ENCODE measurements at places on chromosomes 6 and 20.

- H3K27me3 ChIP-seq: peaks cover 58% of the 10 kb centered on the region
- H3K36me3 ChIP-seq: no peaks in the 10 kb centered on the region
- H3K4me3 ChIP-seq: no peak overlapping the region
Measured at GRCh38 chr20:46000262-46000996, 8.3 kb upstream of the MMP9 start.

DNA sequence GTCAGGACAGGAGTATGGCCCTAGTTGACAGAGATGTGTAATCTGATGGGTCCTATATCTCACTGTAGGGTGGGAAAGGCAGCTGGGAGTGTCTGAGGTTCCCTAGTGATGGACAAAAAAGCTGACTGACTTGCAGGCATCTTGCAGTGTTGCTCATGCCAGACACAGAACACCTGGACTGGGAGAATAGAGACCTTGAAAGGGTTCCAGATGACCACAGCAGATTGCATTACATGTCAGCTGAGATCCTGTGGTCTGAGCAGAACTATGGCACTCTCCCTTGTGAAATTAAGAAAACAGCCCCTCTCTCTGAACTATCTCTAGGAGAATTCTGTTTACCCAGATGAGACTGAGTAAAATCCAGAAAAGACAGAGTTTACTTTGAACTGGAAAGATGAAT is 212.6 kb upstream of the MAN1A1 start:
- no peaks in the 10 kb centered on the region for H3K4me1 ChIP-seq
- H3K27me3 ChIP-seq: no peaks in the 10 kb centered on the region
- H3K4me3 ChIP-seq: no peak overlapping the region
- H3K27ac ChIP-seq: no peak overlapping the region

GRCh38 chr6:10429638-10430427 is 15.0 kb upstream of the TFAP2A start:
- peaks cover 12% of the 10 kb centered on the region for H3K4me1 ChIP-seq
- no peaks in the 10 kb centered on the region for H3K36me3 ChIP-seq
- peaks cover 68% of the 10 kb centered on the region for H3K27me3 ChIP-seq
- H3K27ac ChIP-seq: no peak overlapping the region
- DNase-seq: no peak

DNA sequence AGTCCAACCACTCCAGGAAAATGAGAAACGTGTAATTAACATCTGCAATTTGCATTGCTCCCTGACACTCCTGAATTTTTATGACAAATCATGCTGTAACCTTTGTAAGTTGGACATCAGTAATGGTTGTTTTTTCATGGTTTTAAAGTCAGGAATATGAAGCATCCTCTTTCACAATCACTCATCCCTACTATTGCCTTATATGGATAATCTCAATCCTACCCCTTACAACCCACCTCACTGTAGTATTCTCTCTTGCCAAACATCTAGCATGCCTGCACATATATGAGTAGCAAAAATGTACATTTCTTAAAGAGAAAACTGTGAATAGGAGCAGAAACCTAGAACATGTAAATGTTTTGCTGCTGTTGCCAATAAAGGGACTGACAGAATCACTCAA is 729.5 kb downstream of the KIF16B start:
- no peak overlapping the region for H3K4me3 ChIP-seq
- no peaks in the 10 kb centered on the region for H3K36me3 ChIP-seq
- no peak for DNase-seq
- H3K4me1 ChIP-seq: no peaks in the 10 kb centered on the region
- H3K27ac ChIP-seq: no peak overlapping the region

- H3K27ac ChIP-seq: no peak overlapping the region
- H3K4me1 ChIP-seq: no peaks in the 10 kb centered on the region
- DNase-seq: no peak
- no peaks in the 10 kb centered on the region for H3K36me3 ChIP-seq
Measured at GRCh38 chr6:49730251-49730650, 13.9 kb downstream of the CRISP3 start.

DNA sequence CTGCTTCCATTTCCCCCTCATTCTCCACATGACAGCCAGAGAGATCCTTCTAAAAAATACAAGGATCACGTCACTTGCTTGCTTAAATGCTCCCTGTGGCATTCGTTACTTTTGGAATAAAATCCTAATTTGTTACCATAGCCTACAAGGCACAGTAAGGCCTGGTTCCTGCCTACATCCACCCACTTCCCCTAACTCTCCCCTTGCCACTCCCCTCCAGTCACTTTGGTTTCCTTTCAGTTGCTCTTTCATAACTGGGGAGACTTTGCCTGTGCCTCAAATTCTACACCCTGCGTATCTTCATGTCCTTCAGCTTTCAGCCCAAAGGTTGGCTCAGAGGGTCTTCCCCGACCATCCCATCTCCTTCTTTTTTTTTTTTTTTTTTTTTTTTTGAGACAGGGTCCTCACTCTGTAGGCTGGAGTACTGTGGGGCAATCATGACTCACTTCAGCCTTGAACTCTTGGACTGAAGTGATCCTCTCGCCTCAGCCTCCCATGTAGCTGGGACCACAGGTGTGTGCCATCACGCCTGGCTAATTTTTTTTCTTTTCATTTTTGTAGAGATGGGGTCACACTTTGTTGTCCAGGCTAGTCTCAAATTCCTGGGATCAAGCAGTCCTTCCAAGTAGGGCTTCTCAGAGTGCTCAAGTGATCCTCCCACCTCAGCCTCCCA is 12.5 kb downstream of the ID1 start:
- no peaks in the 10 kb centered on the region for H3K27me3 ChIP-seq
- no peak overlapping the region for H3K4me3 ChIP-seq
- no peaks in the 10 kb centered on the region for H3K36me3 ChIP-seq
- DNase-seq: no peak

- H3K36me3 ChIP-seq: no peaks in the 10 kb centered on the region
- H3K27me3 ChIP-seq: no peaks in the 10 kb centered on the region
- DNase-seq: no peak
- H3K4me3 ChIP-seq: no peak overlapping the region
- H3K27ac ChIP-seq: no peak overlapping the region
Measured at GRCh38 chr6:149861603-149862423, 2.3 kb downstream of the LRP11 start.

DNA sequence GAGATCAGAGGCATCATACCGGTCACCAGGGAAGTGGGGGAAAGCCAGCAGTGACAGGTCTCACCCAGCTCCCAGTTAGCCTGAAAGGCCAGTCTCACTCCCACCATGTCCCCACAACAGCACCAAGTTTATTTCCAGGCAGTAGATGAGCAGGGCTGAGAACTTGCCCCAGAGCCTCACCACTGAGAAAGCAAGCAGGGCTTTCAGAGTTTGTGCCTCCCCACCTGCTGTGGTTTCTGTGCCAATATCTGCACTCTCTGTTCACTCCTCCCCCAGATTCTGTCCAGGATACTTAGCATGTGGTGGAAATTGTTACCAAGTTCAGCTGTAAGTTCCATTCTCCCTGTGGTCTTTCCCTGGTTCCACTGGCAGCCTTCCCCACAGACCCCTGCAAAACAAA is 255.0 kb upstream of the HTR1E start:
- H3K27ac ChIP-seq: no peak overlapping the region
- no peak for DNase-seq
- no peaks in the 10 kb centered on the region for H3K36me3 ChIP-seq
- H3K27me3 ChIP-seq: no peaks in the 10 kb centered on the region
- no peak overlapping the region for H3K4me3 ChIP-seq

GRCh38 chr6:21265730-21266044 is 327.9 kb upstream of the SOX4 start:
- no peak overlapping the region for H3K27ac ChIP-seq
- no peaks in the 10 kb centered on the region for H3K4me1 ChIP-seq
- no peaks in the 10 kb centered on the region for H3K27me3 ChIP-seq

GRCh38 chr6:50815436-50816114 is 3.1 kb upstream of the TFAP2B start:
- no peak overlapping the region for H3K27ac ChIP-seq
- DNase-seq: no peak
- H3K36me3 ChIP-seq: no peaks in the 10 kb centered on the region
- H3K4me1 ChIP-seq: peaks cover 8% of the 10 kb centered on the region

DNA sequence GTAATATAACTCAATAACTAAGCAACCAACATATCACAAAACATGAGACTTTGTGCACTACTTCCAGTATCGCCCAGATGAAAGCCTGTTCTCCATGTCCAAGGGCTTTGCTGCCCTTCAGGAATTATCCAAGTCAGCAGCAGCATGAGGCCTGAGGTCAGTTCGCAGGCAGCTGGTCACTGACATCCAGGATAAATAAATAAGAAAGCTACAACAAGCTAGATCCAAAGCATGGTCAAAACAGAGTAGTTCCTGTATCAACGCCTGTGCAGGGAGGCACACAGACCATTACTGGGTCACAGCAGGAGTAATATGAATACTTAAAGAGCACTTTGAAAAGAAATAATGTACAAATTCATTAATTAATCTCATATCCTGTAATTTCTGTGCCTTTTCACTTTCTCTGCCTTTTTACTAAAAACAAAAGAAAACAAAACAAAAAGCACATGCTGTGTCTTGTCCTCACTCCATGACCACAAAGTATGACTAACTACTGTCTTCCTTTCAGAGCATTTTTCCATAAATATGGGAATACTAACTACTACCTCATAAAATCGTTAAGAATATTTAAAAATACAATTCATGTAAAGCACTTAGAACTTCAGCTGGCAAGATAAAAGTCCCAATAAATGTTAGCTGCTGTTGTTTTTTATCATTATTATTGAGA is 374.9 kb upstream of the IRAK1BP1 start:
- no peaks in the 10 kb centered on the region for H3K4me1 ChIP-seq
- H3K36me3 ChIP-seq: no peaks in the 10 kb centered on the region
- DNase-seq: no peak
- H3K4me3 ChIP-seq: no peak overlapping the region
- H3K27me3 ChIP-seq: no peaks in the 10 kb centered on the region

DNA sequence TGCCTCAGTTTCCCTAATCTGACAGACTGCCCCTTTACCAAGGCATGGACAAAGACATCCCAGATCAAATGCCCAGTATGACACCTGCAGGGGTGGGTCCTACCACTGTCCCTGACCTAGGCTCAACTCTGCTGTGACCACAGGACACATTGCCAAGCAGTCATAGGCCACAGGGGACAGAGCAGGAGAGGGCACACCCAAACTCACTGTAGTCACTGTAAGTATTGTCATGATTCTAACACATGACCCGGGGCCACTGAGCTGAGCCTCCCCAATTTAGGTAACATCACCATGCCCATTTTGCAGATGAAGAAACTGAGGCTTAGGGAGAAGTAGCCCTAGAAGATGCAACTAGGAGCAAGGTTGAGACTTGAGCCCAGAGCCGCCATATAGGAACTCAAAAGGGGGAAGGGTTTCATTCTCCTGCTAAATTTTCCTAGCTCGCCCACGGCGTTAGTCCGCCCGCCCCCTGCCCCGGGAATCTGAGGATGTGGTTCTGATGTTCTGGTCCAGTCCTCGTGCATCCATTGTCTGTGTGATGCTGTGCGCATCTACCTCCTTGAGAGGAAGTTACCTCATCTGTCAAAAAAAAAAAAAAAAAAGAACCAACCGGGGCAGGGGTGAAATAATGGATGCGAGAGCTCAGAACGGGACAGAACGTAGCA is 44.8 kb downstream of the PMEPA1 start:
- H3K4me1 ChIP-seq: peaks cover 17% of the 10 kb centered on the region
- H3K27ac ChIP-seq: no peak overlapping the region
- no peak for DNase-seq
- H3K4me3 ChIP-seq: no peak overlapping the region
- H3K27me3 ChIP-seq: no peaks in the 10 kb centered on the region

GRCh38 chr6:131101911-131102680 is 33.2 kb upstream of the AKAP7 start:
- H3K27ac ChIP-seq: no peak overlapping the region
- no peak overlapping the region for H3K4me3 ChIP-seq
- H3K27me3 ChIP-seq: no peaks in the 10 kb centered on the region
- no peaks in the 10 kb centered on the region for H3K4me1 ChIP-seq
- no peaks in the 10 kb centered on the region for H3K36me3 ChIP-seq

DNA sequence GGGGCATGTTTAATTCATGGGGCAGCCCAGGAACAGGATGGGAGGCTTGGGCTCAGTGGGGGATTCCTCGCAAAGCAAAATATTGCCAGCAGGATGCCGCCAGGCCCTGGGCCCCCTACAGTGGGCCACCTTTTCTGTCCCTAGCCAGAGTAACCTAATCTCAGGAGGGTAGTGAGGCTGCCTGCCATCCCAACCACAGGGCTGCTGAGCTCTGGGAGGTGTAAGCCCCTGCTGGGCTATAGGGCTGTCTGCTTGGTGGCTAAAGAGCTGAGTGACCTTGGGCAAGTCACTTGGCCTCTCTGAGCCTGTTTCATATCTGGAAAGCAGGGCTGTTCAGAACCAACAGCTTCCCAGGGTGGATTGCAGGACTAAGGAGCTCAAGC is 35.7 kb upstream of the CDH22 start:
- H3K27me3 ChIP-seq: peaks cover 38% of the 10 kb centered on the region
- no peak overlapping the region for H3K27ac ChIP-seq
- no peak for DNase-seq
- H3K36me3 ChIP-seq: no peaks in the 10 kb centered on the region

DNA sequence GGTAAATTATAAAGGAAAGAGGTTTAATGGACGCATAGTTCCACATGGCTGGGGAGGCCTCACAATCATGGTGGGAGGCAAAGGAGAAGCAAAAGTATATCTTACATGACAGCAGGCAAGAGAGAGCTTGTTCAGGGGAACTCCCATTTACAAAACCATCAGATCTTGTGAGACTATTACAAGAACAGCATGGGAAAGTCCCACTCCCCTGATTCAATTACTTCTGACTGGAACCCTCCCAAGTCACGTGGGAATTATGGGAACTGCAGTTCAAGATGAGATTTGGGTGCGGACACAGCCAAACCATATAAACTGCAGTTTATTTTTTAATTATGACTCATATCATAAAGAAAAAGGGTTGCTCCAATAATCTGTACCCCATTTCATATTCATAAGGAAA is 22.3 kb upstream of the HLA-DQA2 start:
- H3K27ac ChIP-seq: no peak overlapping the region
- H3K4me3 ChIP-seq: no peak overlapping the region
- H3K27me3 ChIP-seq: no peaks in the 10 kb centered on the region
- no peaks in the 10 kb centered on the region for H3K4me1 ChIP-seq
- H3K36me3 ChIP-seq: no peaks in the 10 kb centered on the region

DNA sequence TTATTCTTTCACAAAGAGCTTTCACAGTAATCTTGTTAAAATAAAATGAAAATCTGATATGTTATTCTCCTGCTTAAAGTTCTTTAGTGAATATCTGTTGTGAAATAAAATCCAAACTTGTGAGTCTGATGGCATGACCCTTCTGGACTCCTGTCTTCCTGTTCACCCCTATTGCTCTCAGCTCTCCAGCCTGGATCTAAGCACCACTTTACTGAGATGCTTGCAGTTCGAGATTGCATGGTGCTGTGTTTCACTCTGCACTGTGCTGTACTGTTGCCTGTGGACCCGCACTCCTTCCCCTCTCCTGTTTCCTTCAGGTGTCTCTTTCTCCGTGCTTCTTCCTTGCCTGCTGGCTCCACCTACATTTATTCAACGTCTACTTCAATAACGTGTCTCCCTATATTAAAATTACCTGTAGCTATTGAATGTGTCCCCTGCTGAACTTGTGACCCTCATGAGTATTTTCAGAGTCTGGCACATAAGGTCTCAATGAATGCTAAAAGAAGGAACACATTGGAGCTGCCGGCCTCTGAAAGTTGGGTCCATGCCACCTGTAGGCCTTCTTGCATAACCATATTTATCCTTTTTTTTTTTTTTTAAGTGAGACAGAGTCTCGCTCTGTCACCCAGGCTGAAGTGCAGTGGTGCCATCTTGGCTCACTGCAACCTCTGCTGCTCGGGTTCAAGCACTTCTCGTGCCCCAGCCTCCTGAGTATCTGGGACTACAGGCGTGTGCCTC is 100.1 kb downstream of the ARID1B start:
- H3K27ac ChIP-seq: no peak overlapping the region
- DNase-seq: peak; percentile 23
- H3K27me3 ChIP-seq: no peaks in the 10 kb centered on the region
- no peak overlapping the region for H3K4me3 ChIP-seq
- H3K4me1 ChIP-seq: peaks cover 55% of the 10 kb centered on the region
